ENCODE measurements at places on chromosomes 13 and 19. TPM values are rescaled to one million over a fixed set of nuclear protein-coding genes. Genes with fewer than 3 reads are reported as not detected.

Gene NPAS1
- 1.0 TPM for polyA plus RNA-seq

Gene MCEMP1
- polyA plus RNA-seq: not detected

Gene ZNF415
- 1.9 TPM for polyA plus RNA-seq

Gene GNA15
- polyA plus RNA-seq: 0.13 TPM

Gene LILRB3
- not detected for polyA plus RNA-seq

Gene SPC24
- 12.7 TPM for polyA plus RNA-seq

Gene CBY2
- not detected for polyA plus RNA-seq

Gene OR10H1
- not detected for polyA plus RNA-seq

Gene CBARP
- 4.8 TPM for polyA plus RNA-seq

Gene RCBTB1
- 13.8 TPM for polyA plus RNA-seq

Gene LILRB2
- not detected for polyA plus RNA-seq

Gene OR7A5
- not detected for polyA plus RNA-seq

Gene DENND1C
- polyA plus RNA-seq: 0.11 TPM

Gene FFAR3
- polyA plus RNA-seq: not detected

Gene FUT1
- polyA plus RNA-seq: 0.03 TPM

Gene SERPINE3
- not detected for polyA plus RNA-seq

Gene ZNF540
- 0.08 TPM for polyA plus RNA-seq

Gene ZNF850
- polyA plus RNA-seq: 1.6 TPM

Gene RFXAP
- 4.1 TPM for polyA plus RNA-seq

Gene IZUMO2
- not detected for polyA plus RNA-seq
